PC-3 (cell line): ENCODE measurements at places on chromosomes 3 and 15. TPM values are rescaled to one million over a fixed set of nuclear protein-coding genes. Genes with fewer than 3 reads are reported as not detected.

DNA sequence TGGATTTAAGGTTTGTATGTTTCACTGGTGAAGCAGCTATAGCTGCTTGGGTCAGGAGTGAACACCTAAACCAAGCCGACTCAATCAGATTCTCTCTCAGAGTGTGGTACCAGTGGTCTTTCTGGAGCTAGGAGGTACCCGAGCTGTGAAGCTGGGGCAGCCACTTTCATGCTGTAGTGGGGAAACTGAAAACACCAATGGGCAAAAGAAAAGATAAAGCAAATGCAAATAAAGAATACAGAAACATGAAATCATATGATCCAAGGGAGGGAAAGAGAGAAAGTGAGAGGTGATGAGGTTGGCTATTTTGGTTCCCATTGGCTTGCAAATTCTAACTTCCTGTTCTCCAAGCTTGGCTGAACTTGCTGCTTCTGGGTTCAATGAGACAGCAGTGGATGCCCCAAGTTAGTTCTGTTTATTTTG lies 212.3 kb upstream of the CFAP20DC start:
- no peak overlapping the region for H3K27ac ChIP-seq
- H3K36me3 ChIP-seq = no peaks in the 10 kb centered on the region
- no peak for DNase-seq
- no peak overlapping the region for H3K4me3 ChIP-seq
- peaks cover 9% of the 10 kb centered on the region; the same call in 1 of the 2 replicates for H3K4me1 ChIP-seq

The GRAMD2A gene
- total RNA-seq = 0.07 TPM in 1 of 2 replicates, not detected in the other

GRCh38 chr3:183291497-183292031 lies 38.5 kb downstream of the B3GNT5 start:
- peak overlapping the region; percentile 88 for H3K27ac ChIP-seq
- peaks cover 55% of the 10 kb centered on the region for H3K4me1 ChIP-seq
- H3K36me3 ChIP-seq = peaks cover 3% of the 10 kb centered on the region; the same call in 1 of the 2 replicates
- H3K27me3 ChIP-seq = no peaks in the 10 kb centered on the region
- peak; percentile 81 for DNase-seq

The AGBL1 gene
- not detected in 2 replicates for total RNA-seq

The CLDN18 gene
- total RNA-seq = not detected in 2 replicates
